Stimulated activated CD4-positive, alpha-beta T cell treated with anti-CD3 and anti-CD28 coated beads, Interleukin-1b, Interleukin-23, amount 100 ng/mL, for 1 hour (primary cell): ENCODE measurements at places on chromosomes 7 and 10.

DNA sequence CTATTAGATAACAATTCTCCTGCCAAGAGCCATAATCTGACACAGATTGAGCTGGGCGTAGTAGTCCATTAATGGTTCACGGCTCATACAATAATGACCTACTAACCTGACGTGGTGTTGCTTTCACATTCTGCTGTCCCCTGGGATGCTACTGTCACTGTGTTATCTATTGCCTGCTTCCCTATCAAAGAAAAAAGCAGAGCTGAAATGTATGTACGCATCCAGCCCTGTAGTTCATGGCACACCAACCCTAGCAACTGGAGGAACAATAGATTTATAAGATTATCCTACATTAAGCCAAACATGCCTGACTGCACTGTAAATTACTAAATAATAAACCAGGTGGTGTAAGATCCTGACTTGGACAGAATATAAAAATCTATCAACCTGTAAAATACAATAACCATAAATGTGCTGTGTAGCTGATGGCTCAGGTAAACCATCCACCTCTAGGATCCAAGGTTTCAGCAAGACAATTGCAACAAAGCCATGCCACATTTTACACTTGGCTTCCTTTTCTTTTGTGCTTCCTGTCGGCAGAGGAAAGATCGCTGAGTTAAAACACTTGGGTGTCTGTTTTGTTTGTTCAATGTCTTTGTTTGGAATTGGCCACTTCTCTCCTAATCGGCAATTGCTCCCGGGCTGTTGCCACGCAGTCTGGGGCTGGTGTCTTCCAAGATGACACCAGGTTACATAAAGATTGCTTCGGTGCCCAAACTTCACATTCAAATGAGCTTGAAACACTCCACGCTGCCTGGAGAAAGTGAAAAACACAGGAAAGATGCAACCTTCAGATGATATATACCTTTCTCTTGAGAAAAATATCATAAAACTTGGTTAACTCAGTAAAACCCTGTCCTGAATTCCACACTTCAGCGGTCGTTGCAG, 143.9 kb upstream of the MGMT start:
- no peak for DNase-seq

- DNase-seq: no peak
These were observed 78.1 kb downstream of the VSTM4 start for GRCh38 chr10:49037187-49037586.

DNA sequence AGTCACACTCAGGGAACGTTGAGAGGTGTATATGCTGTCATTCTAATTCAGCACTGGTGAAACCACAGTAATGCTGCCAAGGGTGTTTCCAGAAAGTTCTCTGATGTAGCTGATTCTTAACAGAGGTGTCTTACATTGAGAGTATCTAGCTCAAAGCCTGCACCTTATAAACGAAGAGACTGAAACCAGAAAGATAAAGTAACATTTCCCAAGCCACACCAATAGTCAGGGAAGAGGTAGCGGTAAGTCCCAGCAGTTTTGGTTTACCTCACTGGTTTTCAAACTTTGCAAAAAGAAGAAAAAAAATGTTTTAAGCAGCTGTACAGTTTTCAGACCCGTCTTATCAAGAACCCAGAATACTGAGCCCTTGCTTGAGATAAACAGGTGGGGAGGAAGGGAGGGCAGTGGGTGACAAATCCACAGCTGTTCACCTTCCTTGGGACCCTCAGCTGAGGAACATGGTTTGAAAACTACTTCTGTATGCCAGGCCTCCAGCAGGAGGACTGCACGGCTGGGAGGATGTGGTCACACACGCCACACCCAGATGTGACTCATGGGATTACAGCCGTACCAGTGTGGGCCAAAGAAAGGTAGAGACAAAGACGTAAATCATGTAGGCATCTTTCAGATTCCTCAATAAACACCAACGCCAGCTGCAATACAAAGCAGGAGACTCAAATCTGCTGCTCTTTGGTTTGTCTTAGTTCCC, 63.9 kb upstream of the GSDME start:
- DNase-seq: peak; percentile 52

- no peak for DNase-seq
These were observed 24.0 kb upstream of the EIF5AL1 start for GRCh38 chr10:79488336-79488735.

- no peak for DNase-seq
These were observed 13.1 kb upstream of the GRB10 start for GRCh38 chr7:50795831-50796230.

DNA sequence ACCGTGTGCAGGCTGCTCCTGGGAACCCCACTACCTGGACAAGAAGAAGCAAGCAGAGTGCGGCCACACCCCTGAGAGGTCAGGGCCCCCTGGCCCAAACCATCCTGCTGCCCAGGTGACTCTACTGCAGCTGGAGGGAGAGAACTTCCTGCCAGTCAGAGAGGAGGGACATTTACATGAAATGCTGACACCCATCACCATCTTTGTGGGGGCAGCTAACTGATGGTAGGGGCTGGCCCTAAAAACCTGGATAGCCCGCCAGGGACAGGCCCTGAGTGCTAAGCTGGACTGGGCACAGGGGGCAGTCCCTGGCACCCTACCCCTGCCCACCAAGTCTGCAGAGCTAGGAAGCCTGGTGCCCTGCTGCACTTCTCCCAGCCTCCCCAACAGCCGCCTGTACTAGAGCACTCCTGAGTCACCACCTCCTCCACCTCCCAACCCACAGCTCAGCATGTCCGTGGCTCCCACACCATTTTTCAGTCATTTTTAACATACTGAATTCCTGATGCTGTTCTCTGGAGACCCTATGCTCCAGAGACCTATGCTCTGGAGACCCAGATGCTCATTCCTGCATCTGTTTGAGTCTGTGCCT, 27.5 kb downstream of the DPCD start:
- no peak for DNase-seq

GRCh38 chr7:107482571-107482970, 12.7 kb downstream of the GPR22 start:
- DNase-seq: no peak

- DNase-seq: no peak
These were observed 8.6 kb downstream of the SLC29A4 start for GRCh38 chr7:5291301-5291700.

DNA sequence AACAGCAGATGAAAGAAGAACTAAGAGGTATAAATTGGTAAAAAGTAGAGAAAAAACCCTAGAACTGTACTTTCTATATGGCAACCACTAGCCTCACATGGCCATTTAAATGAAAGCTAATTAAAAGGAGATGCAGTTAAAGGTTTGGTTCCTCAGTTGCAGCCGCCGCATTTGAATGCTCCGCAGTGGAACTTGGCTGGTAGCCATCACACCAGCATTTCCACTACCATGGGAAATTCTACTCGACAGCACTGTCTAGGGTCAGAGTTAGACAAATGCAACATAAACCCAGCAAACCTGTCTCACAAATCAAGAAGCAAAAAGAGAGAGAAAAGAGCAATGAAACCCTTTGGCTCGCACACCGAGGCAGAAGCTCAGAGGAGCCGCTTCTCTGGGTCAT, 29.7 kb downstream of the VIPR2 start:
- DNase-seq: no peak

- DNase-seq: no peak
These were observed 34.7 kb downstream of the ZNF33A start for GRCh38 chr10:38045129-38045528.

GRCh38 chr10:13492493-13493180, 36.2 kb downstream of the BEND7 start:
- DNase-seq: no peak

DNA sequence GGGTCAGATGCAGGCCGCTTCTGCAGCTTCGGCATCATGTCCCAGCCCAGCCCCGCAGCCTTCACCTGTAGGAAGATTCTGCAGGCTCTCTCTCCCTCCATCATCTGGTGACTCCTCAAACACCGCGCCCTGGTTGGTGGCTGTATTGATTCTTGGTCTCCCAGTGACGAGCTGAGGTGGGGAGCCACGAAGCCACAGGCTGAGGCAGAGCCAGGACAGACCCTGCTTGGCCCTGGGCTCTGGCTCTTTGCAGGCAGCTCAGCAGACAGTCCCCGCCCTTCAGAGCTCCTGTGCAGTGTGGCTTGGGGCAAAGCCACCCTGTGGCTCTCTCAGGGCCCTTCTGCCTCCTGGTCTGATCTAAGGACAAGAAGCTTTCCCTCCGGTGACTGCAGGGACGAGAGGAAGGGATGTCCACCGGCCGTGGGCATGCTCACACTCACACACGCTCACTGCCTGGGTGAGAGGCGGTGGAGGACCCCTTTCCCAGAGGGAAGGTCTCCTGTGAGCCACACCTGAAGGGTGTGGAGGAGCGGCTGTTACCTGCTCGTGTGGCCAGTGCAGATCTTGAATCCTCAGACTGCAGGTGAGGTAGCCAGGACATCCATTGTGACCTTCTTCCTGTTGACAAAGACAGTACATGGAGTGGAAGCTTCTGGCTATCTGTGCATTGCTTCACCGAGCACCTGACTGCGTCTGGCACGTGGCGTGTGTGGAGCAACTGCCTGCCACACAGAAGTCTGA, 79.6 kb downstream of the INPP5A start:
- no peak for DNase-seq

- DNase-seq: no peak
These were observed 268.3 kb upstream of the IGFBP3 start for GRCh38 chr7:46189255-46189790.

GRCh38 chr10:82472406-82473335, 597.7 kb downstream of the NRG3 start:
- no peak for DNase-seq

DNA sequence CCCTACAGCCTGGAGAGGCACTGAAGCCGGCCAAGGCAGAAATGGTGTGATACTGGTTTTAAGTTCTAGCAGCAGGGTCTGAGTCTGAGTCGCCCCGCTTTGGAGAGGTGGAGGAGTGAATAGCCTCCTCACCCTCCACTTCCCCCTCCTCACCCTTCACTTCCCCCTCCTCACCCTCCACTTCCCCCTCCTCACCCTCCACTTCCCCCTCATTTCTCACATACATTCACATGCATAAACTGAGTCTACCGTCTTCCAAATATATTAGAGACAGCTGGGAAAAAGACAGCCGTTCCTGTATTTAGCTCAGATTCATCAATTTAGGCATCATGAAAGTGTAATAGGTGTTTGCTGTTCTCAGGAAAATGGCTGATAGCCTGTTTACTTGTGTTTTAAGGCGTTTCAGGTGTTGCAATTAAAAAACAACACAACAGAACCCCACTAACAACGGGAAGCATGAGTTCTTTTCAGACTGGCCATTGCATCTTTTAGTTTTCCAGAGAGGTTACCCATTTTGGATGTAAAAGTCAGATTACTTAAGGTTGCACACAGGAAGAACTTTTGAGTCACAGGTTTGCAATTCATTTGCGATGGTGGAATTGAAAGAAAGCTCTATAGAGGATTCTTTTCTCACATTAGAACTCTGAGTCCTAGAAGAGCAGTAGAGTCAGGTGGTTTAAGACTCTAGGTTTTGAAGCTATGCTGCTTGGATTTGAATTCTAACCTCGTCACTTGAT, 861 bp downstream of the NRBF2 start:
- no peak for DNase-seq

- no peak for DNase-seq
These were observed 350.5 kb upstream of the LRRTM3 start for GRCh38 chr10:66575251-66575855.

- no peak for DNase-seq
These were observed 8.3 kb downstream of the XPNPEP1 start for GRCh38 chr10:109914966-109915365.

DNA sequence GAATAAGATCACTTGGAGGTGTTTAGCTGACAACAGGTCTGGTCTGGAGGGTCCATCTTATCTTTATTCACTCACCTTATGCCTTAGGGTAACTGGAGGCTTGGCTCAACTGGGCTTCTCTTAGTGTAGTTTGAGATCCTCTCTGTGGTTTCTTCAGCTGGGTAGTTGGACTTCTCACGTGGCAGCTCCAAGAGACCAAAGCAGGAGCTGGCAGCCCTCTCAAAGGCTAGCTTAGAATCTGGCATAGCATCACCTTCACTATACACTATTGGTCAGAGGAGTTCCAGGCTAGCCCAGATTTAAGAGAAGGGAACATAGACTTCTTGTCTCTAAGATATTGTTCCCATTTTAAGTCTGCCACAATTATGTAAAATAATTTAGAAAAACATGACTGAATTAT, 16.4 kb downstream of the ADK start:
- DNase-seq: no peak

- DNase-seq: no peak
These were observed 171.1 kb downstream of the GLI3 start for GRCh38 chr7:42065942-42066341.

DNA sequence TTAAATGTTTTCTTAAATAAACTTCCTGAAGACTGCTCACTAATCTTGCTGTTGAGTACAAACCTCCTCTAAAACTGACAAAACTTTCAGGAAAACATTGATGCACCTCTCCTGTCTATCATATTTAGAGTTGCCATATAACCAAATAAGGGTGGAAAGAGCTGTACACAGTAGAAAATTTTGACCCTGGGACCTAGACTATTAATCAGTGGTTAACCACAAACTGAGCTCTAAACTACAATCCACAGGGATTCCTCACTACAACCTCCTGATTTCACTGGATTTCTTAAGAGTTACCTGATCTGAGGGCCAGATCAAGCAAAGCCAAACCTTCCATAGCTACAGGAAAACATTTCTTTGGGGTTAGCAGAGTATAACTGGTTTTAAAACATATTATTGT, 39.9 kb upstream of the WNT16 start:
- no peak for DNase-seq

DNA sequence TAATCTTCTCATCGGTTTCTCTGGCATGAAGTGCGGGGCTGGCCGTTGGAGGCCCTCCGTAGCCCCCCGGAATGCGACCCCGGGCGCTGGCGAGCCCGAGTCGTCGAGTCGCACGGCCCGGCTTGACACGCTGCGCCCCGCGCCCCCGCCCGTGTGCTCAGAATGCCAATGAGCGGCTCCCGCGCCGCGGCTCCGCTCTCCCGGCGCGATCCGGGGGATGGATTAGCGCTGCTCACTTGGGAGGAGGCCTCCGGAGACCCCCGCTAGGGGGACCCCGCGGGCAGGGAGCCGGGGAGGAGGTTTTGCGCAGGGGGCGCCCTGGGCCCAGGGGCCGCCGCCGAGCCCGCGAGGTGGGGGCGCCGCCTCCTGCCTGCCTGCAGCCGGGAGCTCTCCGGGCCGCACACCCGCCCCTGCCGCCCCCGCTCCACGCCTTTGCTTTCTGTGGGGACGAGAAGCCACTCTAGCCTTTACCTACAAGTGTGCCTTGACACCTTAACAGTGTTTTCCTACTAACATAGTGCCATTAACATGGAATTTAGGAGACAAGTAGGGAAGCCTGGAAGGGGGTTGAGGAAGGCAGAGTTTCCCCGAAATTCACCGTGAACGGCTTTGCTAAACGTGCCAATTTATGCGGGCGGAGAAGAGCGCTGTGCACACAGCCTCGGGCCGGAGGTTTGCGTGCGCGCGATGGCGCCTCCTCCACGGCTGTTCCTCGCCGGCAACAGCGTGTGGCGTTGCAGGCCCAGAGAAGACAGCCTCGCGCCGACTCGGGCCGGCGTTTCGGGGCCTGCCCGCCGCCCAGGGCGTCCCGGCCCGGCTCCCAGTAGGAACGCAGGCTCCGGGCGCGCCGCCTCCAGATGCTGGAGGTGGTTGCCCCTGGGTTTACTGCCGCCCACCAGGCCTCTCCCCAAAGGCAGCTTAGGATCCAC, 7.1 kb downstream of the SHH start:
- DNase-seq: no peak

DNA sequence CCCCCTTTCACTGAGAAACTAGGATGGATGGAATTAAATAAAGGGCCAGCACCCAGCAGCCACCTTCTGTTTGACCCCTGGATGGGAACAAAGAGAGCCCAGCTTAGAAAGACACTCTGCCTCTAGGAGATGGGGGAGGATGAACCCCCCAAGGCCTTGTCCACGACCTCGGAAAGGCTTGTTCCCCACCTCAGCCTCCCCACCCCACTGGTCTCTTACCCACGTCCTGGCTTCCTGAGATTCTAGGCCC, 9.7 kb downstream of the ITPRIP start:
- DNase-seq: no peak

- DNase-seq: no peak
These were observed 1156.7 kb downstream of the GATA3 start for GRCh38 chr10:9211228-9211627.
